Stimulated activated CD4-positive, alpha-beta T cell treated with anti-CD3 and anti-CD28 coated beads, TNF-alpha, amount 100 ng/mL, for 24 hours (primary cell): ENCODE measurements at places on chromosomes 3 and 15.
A peak's percentile ranks its signal among the peaks of the same experiment; 100 is the strongest.

DNA sequence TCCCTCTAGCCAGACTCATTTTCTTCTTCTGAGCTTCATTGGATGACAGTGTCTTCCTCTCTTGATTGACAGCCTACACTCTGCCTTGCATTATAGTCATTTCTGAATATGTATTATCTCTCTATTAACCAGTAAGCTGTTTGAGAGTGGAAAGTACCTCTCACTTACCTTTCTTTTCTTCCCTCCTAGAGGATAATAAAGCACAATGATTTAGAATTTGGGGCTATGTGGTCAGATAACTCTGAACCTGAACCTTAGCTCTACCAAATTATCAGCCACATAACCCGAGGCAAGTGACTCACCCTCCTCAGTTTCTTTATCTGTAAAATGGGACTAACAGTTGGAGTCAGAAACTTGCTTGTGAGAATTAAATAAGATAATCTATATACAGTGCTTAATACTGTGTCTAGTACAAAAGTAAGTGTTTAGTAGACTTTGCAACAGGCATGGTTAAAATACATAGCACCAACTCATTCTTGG, 331.8 kb upstream of the TBL1XR1 start:
- DNase-seq: no peak

GRCh38 chr15:66878761-66879160, 176.7 kb downstream of the SMAD6 start:
- no peak for DNase-seq

DNA sequence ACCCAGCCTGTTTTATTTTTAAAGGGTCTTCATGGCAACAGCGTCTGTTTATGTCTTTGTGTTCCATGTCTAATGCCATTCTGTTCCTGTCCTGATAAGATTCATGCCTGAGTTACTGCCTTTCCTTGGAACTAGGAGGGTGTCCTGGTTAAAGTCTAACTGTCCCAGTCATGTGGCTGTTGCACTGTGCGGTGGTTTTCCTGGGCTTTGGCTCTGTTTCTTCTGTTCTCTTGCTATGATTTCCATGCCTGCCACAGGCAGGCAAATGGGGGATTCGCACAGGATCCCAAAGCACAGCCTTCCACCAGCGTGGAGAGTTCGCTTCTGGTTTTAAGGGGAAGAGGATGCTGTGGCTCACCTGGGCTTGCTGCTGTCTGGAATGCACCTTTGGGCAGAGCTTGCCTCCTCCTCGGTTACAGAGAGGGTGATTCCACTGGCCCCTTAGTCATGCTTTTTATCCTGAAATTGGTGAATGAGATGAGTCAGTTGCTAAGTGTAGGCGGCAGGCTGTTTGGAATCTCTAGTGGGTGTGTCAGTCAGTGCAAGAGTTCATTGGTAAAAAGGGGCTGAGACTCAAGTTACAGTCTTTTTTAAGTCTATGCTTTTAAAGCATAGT, 86.8 kb downstream of the CCK start:
- no peak for DNase-seq

DNA sequence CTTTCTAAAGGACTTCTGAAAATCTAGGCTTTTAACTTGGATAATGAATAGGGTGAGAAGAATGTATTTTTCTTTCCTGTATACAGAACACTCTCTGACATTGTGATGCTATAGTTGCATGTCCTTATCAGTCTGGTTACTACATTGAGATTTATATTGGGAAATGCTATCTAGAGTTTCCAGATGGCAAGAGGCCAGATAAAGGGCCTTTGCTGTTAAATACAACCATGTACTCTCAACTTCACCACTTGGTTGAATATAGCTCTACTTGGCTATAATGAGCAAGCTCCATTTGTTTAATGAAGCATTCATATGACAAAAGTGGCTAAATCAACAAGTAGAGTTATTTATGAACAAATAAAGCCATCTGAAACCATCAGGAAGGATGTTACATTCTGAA, 91.0 kb downstream of the IGSF11 start:
- DNase-seq: no peak

DNA sequence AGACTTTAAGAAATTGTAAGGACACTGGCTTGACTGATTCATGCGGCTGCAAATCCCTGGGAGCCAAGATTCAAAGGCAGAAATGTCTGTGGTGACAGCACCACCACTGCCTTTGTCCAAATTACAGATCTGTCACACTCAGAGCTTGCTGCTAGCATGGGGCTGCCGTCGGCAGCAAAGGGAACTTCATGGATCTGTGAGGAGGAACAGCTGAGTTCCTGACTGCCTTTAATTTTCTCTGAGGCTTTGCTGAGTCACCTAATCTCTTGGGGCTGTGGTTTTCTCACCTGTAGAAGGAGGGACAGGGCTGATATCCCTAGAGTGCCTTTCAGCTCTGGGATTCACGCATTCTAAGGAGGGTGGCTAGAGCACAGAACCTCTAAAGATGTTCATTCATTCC, 4.1 kb upstream of the PAK6 start:
- DNase-seq: no peak

DNA sequence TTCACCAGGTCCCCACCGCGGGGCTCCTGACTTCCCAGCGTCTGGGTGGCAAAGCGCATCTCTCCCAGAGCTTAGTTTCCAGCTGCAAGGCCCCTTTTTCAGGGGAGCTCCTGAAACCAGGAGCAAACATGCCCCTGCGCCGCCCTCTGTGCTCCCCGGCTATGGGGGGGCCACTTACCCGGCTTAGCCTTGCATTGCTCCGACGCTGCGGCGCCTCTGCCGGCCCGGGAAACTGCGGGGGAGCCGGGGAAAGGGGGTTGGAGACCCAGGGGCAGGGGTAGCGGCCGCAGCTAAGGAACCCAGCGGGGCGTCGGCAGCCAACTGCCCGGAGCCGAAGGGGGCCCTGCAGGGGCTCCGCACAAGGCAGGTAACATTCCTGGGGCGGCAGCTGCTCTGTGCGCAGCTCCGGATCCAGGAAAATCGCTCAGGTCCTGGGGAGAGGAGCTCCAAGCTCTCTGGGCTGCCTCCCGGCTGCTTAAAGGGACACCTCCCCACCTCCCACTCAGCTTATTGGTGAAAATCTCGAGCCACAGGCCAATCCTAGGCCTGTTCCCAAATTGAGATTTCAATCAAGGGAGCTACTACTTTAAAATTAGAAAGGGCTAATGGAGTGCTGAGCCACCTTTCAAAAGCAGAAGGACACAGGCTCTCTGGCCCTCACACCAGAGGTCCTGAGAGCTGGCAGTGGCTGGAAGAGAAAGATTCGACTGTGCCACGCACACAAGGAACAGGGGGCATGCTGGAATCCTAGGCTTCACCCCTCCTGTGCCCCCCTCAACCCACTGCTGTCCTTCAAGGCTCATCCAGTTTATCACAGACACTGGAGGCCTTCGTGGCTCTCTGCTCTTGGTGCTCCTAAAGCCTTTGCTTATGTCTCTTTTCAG, 42.7 kb upstream of the PRICKLE2 start:
- DNase-seq: no peak

GRCh38 chr3:131989318-131989717, 45.5 kb downstream of the CPNE4 start:
- DNase-seq: no peak

GRCh38 chr3:31132132-31132769, 237.8 kb upstream of the GADL1 start:
- no peak for DNase-seq

DNA sequence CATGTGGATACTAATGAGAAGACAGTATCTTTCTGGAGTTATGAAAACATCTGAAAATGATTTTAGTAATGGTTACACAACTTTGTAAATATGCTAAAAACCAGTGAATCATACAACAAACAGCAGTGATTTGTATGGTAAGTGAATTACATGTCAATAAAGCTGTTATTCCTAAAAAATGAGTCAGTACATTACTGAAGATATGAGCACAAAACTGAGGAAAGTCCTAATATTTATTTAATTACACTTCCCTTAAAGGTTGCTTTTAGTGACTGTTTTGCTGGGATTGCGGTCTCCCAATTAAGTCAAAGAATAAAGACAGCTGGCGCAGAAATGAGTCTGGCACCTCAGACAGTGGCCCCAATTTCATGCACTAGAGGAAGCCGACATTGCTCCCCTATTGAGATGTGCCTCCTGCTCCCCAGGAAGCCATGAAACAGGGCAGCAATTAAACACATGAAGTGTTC, 50.9 kb upstream of the FSIP1 start:
- DNase-seq: no peak

DNA sequence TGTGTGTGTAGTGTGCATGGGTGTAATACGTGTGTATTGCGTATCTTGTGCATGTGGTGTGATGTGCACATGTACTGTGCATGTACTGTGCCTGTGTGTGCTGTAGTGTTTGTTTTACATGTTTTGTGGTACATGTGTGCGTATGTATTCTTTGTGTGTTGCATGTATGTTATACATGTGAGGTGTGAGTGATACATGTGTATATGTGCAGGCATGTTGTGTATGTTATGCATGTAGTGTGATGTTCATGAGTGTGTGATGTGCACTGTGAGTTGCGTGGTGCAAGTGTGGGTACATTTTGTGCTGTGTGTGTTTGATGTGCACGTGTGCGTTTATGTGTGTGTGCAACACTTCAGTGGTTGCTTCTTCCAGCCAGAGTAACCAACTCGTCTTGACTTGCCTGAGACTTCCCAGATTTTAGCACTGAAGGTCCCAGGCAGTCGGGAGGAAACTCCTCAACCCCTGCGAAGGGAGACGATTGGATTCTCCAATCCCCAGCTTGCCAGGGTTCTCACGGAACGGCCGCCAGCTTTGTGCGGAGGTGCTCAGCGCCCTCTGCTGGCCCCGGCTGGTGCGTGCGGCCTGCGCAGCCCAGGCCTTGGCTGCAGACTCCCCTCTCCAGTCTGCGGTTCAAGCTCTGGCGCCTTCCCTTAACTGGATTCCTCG, 3.6 kb downstream of the GALNT15 start:
- peak; percentile 20 for DNase-seq

DNA sequence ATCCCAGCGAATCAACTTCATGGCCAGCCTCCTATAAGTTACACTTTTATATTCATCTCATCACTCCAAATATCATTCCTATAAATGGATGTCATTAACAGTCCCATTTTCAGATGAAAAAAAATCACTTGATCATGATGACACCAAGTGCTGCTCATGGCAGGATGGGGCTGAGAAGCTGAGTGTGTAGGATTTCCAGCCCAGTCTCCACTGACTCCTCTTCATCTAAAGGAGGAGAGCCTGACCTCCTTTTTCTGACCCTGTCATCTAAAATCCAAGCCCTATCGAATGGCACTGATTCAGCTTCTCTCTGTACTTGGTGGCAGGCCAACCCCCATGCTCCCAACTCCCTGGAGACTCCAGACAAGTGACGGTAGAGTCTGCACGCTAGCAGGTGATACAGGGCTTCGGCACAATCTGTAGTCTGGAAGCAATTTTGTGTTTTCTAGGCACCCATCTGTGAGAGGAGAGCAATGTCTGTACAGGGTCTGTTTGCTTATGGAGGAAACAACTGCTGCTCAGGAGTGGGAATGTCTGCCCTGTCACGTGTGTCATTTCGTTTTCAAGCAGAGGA, 103.2 kb downstream of the EPHB1 start:
- no peak for DNase-seq

DNA sequence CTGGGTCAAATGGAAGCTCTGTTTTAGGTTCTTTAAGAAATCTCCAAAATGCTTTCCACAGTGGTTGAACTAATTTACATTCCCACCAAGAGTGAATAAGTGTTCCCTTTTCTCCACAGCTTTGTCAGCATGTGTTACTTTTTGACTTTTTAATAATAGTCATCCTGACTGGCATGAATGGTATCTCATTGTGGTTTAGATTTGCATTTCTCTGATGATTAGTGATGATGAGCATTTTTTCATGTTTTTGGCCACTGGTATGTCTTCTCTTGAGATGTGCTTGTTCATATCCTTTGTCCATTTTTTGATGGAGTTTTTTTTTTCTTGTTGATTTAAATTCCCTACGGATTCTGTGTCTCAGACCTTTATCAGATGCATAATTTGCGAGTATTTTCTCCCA, 745.0 kb upstream of the BCHE start:
- DNase-seq: no peak

DNA sequence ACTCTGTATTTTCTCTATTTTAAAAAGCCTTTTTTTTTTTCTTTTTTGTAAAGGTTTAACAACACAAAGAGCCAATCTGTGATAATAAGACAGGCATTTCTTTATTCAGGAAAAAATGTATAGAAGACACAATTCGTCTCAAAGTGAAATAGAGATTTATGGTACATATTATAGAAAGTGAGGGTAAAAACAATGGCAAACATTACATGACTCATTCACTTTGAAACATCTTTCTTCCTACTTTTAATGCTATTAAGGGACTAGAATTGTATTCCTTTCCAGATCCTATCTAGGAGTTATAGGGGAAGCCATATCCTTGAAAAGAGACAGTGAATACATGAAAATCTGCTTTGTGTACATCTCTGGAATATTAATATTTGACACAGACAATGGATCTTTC, 137.1 kb upstream of the MCTP2 start:
- no peak for DNase-seq

- no peak for DNase-seq
These were observed 137.7 kb downstream of the ASB7 start for GRCh38 chr15:100740138-100740537.

GRCh38 chr3:147398813-147399534, 7.4 kb downstream of the ZIC4 start:
- DNase-seq: no peak

GRCh38 chr3:40103829-40104228, 205.7 kb upstream of the EIF1B start:
- no peak for DNase-seq

- DNase-seq: no peak
These were observed 57.6 kb downstream of the PDCD6IP start for GRCh38 chr3:33855884-33856546.

DNA sequence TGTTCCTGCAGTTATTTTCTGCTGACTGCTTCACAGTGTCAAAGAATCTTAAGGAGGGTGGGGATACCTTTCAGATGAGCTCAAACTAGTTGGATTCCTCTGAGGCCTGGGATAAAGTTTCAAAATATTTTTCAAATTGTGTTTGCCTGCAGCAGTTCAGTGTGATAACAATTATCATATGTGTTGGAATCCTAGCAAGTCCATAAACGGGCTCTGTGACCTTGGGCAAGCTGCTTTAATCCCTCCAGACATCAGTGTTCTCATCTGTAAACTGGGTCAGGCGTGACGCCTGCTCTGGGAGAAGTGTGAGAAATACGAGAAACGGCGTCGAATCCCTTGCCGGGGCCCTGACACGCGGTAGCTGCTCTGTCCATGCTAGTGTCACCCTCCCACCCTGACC, 153.5 kb downstream of the UACA start:
- no peak for DNase-seq

- no peak for DNase-seq
These were observed 1.8 kb upstream of the MESD start for GRCh38 chr15:80991421-80991820.

DNA sequence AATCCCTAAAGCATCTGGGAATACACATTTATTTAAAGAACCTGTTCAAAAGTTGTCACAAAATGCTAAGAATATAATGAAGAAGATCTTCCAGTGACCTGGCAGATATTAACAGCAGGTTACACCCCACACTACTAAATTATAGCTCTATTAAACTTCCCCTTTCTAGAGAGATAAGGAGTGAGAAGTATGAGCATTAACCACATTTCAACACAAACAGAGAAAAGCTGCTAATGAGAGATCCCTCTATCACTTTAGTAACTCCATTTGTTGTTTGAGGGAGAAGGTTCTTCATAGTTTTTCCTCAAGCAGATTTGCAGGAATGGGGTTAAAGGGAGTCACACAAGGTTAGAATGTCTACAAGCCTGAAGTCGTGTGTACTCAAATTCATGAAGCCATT, 3.6 kb downstream of the COL8A1 start:
- no peak for DNase-seq
